ENCODE measurements at places on chromosomes 5 and 9. TPM values are rescaled to one million over a fixed set of nuclear protein-coding genes. Genes with fewer than 3 reads are reported as not detected.

Gene CAVIN4
- total RNA-seq = 4.3 TPM

Gene PCDHB10
- 11.7 TPM for total RNA-seq

Gene PCDHB6
- 2.1 TPM for total RNA-seq

Gene TMEM215
- 0.07 TPM for total RNA-seq

DNA sequence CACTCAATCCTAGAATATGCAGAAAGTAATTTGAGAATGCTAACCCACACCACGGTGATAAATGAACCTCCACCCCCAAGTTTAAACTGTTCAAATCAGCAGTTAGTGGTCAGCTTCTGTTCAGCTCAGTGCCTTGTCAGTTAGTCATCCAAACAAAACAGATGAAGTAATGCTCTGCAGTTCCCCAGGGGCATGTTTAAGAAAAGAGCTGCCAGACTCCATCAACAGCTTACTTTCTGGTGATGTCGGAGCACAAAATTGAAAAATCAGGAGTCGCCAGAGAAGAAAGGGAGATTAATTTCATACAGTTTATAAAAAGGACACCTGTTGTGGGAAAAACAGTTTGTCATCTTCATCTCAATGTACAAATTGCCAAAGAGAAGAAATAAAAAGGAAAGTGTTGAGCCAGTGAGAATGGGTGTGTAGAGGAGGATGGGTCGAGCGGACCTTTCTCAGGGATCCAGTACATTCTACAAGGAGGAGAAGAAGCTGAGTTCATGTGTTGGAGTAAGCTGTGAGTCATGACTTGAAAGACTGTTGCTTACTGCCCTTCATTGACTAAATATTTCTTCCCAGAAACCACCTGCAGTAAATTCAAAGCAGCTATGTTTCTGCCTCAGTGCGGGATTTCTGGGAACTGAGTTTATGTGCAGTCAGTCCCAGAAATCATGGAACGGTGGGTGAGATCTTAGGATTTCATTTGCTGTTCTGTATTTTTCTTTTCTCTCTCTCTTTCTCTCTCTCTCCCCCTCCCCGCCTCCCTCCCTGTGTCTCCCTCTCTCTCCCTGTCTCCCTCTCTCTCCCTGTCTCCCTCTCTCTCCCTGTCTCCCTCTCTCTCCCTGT is 13.7 kb downstream of the TRIO start:
- DNase-seq = no peak

DNA sequence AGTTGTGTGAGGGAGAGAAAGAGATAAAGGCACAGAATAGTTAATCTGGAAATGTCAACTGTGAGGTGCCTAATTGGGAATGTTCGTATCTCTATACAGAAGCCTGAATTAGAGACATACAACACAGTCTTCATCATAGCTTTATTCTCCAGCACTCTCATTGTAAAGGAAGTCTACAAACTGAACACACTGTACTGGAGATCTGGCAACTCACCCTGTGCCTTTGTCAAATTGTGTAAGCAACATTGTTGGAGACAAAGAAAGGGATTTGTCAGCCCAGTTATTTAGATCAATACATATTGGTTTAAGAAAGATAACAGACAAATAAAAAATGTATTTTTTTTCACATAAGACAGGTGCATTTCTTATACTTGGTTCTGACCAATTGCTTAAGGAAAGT is 832.9 kb upstream of the DMAC1 start:
- no peak for DNase-seq

All from mesothelial cell of epicardium (in vitro differentiated cells).